ENCODE measurements at places on chromosomes 12 and 14. TPM values are rescaled to one million over a fixed set of nuclear protein-coding genes. Genes with fewer than 3 reads are reported as not detected.

DNA sequence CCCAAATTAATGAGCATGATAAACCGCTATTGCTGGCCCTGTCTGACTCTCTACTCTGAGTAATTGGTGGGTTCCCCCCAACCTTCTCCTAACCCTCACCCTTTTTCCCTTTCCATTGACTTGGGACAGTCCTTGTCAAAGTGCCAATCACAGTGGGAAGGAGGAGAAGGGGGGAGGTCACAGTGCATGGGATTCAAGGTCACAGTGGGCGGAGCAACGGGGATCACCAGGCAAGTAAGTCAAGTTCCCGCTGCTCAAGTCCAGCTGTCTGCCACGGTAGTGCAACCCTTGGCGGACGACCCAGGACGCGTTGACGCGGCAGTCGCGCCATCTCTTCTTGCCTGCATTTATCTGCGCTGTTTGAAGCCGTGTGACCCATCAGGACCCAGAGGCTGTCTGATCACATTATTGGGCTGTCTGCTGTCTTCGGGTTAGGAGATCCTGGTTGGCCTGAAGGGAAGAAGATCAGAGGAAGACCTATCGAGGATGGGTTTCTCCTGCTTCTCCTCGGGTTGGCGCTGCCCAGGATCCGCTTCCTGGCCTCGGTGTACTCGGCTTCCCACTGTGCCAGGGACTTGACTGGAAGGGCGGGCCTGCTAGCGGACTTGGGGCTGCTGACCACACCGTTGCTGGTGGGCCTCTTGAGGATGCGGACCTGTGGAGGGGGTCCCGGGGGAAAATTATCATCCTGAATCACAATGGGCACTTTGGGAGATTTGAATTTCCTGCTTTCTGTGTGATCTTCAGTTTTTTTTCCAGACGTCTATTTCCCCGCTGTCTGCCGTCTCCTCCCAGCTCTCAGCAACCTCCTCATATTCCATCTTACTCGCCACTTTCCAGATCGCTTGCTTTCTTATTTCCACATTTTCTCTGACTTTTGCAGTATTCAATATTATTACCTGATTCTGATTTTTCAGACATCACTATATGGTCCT is 3.1 kb upstream of the MDM2 start:
- H3K27me3 ChIP-seq, result no peaks in the 10 kb centered on the region
- no peak overlapping the region for H3K27ac ChIP-seq
- DNase-seq, result no peak
- no peaks in the 10 kb centered on the region for H3K36me3 ChIP-seq
- no peaks in the 10 kb centered on the region for H3K4me1 ChIP-seq

DNA sequence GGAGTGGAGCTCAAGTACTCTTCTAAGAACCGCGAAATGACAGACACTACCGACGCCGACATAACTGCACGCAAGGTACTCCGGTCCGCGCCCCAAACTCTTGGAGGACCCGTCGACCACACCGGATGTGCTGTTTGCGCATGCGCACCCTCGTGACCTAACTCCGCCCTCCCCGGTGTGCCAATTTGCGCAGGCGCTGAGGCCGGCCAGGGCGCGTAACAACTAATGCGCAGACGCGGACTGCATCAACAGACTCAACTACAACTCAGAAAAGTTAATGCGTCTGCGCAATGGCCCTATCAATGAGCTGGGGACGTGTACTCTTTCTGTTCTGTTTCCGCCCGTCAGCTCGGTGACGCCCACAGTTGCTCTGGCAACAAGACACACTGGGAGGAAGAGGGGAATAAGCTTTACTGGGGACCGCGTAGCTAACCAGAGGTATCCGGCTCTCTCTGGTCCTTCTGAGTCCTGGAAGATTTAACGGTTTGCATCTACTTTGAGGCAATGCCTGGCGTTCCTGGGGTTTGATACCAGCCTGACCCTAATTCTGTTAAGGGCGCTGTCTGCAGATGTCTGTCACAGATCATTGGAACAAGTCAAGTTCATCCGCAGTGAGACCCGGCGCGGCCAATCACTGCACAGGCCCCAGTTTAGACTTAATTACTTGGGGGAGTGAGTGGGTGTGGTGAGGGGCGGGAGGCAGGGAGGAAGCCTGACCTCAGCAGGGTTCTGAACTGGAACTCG is at the start of gene DAD1:
Gene DAD1, minus strand, starts transcription at position 129 of the 744 bp plus-strand sequence. Its CDS starts 67 bp downstream, at position 62.
- H3K27ac ChIP-seq, result peak within 1 kb of the TSS; percentile 97
- no peaks in the 10 kb centered on the region for H3K36me3 ChIP-seq
- H3K4me3 ChIP-seq, result peak within 1 kb of the TSS; percentile 75

DNA sequence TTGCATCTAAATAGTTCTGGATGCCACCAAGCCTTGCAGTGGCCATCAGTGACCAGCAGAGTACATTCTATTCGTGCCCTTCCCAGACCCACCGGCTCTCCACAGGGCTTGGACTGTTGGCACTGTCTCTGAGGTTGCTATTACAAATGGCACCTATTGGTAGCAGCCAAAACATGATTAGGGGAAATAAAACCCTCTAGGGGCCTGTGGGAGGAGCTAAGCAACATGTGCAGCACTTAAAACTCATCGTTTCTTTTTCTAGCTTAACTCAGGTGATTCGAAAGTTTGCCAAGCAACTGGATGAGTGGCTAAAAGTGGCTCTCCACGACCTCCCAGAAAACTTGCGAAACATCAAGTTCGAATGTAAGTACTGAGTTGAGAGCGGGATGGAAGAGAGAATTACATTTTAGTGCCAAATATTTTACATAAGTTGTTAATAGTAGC is 65.4 kb upstream of the RIC8B start:
- no peak overlapping the region for H3K4me3 ChIP-seq
- DNase-seq, result no peak
- no peaks in the 10 kb centered on the region for H3K27me3 ChIP-seq

DNA sequence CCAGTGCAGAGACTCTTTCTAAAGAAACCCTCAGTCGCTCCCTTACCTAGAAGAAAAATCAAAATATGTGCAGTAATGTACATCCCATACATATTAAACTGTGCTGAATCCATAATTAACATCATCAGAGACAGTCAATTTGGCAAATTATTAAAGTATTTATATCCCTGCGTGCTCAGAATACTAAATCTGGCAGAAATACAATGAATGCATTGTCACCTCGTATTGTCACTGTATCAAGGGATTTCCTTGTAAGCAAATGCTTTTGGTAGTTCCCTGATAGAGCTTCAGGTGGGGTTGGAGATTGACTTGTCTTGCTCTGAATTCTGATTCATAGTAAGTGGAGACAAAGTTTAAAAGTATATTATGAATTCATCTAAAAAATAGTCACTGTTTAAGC is 319.1 kb downstream of the PPFIA2 start:
- no peaks in the 10 kb centered on the region for H3K36me3 ChIP-seq
- H3K4me3 ChIP-seq, result no peak overlapping the region
- no peak overlapping the region for H3K27ac ChIP-seq
- no peak for DNase-seq
- H3K27me3 ChIP-seq, result no peaks in the 10 kb centered on the region

DNA sequence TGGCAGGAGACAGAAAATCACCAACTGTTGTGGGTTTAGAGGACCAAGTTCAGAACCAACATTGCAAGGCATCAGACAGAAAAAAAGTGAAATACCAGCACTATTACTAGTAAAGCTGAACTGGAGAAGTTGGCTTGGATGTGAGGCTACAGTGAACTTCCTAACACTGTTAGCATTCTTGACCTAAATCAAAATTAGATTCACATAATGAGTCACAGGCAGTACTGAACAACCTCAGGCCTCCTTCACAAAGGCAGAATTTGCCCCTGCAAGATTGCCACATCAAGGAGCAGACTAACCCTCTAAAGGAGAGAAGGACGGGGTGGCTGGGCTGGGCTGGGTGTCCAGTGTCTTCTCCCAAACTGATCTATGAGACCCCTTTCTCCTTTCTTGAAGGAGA is 539.7 kb downstream of the SNAPC1 start:
- no peak overlapping the region for H3K27ac ChIP-seq
- no peaks in the 10 kb centered on the region for H3K4me1 ChIP-seq
- no peak for DNase-seq
- H3K4me3 ChIP-seq, result no peak overlapping the region
- no peaks in the 10 kb centered on the region for H3K36me3 ChIP-seq

DNA sequence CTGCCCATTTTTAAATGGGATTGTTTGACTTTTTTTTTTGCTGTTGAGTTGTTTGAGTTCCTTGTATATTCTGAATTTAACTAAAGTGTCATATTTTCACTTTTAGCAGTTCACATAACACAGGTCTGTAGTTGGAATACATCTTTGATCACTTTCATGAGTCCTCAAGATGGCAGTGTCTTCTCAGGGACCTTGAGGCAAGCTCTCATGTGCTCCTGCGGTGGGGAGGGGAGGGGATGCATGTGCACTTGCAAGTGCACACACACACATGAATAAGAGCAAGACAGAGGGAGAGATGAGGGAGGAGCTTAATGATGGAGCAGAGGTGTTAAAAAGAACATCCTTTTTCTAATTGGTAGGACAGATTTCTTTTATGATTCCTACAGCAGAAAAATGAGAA is 291.4 kb upstream of the OR4E1 start:
- no peak overlapping the region for H3K27ac ChIP-seq
- no peak for DNase-seq
- H3K36me3 ChIP-seq, result no peaks in the 10 kb centered on the region
- no peak overlapping the region for H3K4me3 ChIP-seq

DNA sequence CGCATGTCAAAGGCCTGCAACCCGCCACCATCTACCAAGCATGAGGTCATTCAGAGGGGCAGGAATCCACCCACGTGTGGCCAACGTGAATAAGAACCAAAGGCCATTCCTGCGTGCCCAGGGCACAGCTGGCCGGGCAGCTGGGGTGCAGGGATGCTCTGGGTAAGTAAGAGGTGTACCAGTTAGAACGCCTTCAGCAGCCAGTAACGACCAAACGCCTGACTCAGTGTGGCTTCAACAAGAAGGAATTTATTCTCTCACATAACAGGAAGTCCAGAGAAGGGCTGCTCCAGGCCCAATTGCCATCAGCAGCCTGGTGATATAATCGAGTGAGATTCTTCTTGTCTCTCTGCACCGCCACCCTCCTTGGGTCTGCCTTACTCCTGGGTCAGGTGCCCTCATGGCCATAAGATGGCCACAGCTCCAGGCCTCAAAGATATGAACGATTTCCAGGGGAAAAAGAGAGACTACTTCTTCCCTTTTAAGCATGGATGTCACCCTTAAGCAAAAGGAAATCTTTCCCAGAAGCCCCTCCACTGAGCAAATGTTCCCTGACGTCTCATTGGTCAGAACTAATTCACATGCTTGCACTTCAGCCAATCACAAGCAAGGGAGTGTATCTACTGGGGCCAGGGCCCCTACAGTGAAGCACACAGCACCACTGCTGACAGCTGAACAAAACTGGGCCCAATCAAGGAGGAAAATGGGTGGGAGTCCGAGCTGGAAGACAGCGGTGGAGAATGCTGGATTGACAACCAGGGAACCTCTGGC is 7.3 kb downstream of the TTC7B start:
- H3K27me3 ChIP-seq, result no peaks in the 10 kb centered on the region
- no peaks in the 10 kb centered on the region for H3K4me1 ChIP-seq
- no peak overlapping the region for H3K27ac ChIP-seq
- no peaks in the 10 kb centered on the region for H3K36me3 ChIP-seq

DNA sequence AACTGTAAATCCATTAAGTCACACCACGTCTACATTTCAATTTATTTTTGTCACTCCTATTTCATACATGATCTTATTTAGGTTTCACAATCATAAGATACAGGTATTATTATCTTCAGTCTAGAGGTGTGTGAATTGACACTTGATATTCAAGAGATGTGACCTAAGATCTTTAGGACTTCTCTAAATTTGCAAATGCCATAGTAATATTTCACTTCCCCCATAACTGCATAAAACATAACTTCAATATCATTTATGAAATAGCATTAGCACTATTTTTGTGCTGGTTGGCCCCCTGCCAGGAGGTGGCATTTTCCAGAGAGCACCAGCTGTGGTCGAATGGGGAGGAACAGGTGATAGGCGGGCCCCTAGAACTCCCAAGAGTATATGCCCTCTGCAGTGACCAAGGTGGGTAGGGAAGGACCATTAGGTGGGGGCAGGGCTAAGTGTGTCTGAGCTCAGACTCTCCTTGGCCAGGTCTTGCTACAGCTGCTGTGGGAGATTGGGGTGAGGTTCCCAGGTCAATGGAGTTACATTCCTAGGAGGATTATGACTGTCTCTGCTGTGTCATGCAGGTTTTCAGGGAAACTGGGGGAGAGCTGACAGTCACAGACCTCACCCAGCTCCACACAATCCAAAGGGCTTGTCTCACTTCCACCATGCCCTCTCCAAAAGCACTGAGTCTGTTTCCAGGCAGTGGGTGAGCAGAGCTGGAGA is 49.2 kb upstream of the ERGIC2 start:
- no peaks in the 10 kb centered on the region for H3K4me1 ChIP-seq
- no peak overlapping the region for H3K4me3 ChIP-seq
- no peaks in the 10 kb centered on the region for H3K36me3 ChIP-seq
- no peak overlapping the region for H3K27ac ChIP-seq
- DNase-seq, result no peak

GRCh38 chr12:115979351-115979750 is 298.1 kb downstream of the MED13L start:
- H3K36me3 ChIP-seq, result peaks cover 12% of the 10 kb centered on the region
- H3K27ac ChIP-seq, result no peak overlapping the region
- no peaks in the 10 kb centered on the region for H3K27me3 ChIP-seq
- no peaks in the 10 kb centered on the region for H3K4me1 ChIP-seq

DNA sequence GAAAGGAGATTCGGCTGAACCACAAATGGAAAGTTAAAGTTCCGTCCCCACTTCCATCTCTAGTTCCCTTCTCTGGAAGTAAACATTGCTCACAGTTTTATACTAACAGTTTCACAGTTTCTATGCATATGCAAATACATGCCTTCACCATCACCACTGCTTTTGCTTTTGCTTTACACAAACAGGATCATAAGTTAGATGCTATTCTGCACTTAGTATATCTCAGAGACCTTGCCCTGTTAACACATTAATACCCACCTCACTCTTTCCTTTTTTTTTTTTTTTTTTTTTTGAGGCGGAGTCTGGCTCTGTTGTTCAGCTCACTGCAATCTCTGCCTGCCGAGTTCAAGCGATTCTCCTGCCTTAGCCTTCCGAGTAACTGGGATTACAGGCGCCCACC is 890 bp downstream of the TEP1 start:
- no peaks in the 10 kb centered on the region for H3K27me3 ChIP-seq
- peaks cover 4% of the 10 kb centered on the region for H3K4me1 ChIP-seq
- H3K27ac ChIP-seq, result peak overlapping the region; percentile 95
- no peak for DNase-seq
- no peaks in the 10 kb centered on the region for H3K36me3 ChIP-seq
- peak overlapping the region; percentile 86 for H3K4me3 ChIP-seq

DNA sequence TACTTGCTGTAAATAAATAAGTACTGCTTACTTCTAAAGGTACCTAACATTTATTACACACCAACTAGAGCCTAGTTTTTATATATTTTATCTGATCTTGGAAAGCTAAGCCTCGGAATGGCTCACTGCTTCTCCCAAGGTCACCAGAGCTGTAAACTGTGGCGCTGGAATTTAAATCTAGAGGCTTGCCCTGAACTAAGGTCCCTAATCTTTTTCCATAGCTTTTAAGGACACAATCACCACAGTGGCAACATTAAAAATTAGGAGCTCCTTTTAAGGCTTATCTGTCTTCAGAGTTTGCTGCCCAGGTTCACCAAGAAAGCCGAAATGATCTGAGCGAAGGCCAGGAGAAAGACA is 670 bp downstream of the CCNB1IP1 start:
- peak overlapping the region; percentile 83 for H3K27ac ChIP-seq
- no peak for DNase-seq
- peak overlapping the region; percentile 63 for H3K4me3 ChIP-seq
- no peaks in the 10 kb centered on the region for H3K4me1 ChIP-seq

The DPPA3 gene
- total RNA-seq, result not detected

The NKX2-1 gene
- not detected for total RNA-seq

The AVPR1A gene
- total RNA-seq, result 14.7 TPM

Data from breast epithelium (tissue), 4 donors.